T-helper 22 cell (primary cell): ENCODE measurements at places on chromosomes 16 and 17.

- no peak for DNase-seq
These were observed 10.0 kb downstream of the GPR179 start for GRCh38 chr17:38333635-38334295.

DNA sequence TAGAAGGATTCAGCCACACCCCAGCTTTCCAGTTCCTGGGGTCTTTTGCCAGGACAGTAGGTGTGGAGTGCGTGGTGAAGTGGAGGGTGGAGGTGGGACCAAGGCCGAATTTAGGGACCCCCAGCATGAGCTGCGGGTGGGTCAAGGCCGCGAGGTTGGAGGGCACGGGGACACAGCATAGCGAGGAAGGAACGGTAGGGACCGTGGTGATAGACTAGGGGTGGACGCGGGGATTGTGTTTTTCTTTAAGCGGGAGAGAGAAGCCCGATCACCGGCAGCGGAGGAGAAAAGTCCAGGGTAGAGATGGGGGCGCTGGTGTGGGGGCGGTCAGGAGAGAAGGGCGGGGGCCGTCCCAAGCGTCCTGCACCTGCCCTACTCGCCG is 261 bp upstream of the B4GALNT2 start:
- DNase-seq, result no peak

GRCh38 chr16:2077696-2078095 is 29.9 kb downstream of the TSC2 start:
- DNase-seq, result no peak

DNA sequence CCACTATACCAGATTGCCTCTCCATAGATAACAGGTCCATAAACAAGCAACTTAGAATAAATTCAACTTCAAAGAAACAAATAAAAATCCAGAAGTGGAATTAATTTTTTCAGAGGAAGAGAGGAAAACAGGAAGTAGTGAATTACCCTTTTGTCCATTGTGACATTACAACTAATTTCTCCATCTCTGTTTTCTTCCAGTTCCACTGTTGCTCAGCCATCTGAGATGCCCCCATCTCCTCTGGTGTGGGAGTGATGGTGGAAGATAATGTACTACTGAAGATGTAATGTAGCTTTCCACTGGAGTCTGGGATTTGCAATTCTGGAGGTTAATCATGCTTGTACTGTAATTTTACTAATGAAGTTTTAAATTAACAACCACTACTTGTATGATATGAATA is 124.6 kb upstream of the TMEM97 start:
- DNase-seq, result no peak
